ENCODE measurements at places on chromosomes 4 and X.

GRCh38 chr4:76943129-76943620 lies 6.4 kb upstream of the SEPTIN11 start:
- DNase-seq, result no peak

DNA sequence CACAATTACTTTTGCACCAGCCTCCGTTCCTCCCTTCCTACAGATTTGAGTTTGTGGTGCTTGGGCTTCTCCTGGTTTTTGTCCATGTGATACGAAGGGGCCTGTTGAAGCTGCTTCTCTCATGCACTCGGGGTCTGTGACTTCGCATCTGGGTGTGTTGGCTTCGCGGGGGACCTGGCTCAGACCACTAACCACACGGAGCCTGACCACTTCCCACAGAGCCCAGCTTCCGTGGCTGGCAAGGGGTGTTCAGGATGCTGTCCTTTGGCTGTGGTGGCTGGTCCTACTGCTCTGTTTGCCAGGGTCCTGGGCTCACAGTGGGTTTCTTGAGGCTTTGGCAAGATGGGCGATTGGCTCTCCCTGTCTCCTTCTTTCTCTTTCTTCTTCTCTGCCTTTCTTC lies 19.8 kb upstream of the XG start:
- no peak for DNase-seq

GRCh38 chr4:23485801-23486200 lies 404.0 kb downstream of the PPARGC1A start:
- no peak for DNase-seq

- DNase-seq, result no peak
Measured at GRCh38 chrX:107646735-107647134, 18.4 kb downstream of the PRPS1 start.

DNA sequence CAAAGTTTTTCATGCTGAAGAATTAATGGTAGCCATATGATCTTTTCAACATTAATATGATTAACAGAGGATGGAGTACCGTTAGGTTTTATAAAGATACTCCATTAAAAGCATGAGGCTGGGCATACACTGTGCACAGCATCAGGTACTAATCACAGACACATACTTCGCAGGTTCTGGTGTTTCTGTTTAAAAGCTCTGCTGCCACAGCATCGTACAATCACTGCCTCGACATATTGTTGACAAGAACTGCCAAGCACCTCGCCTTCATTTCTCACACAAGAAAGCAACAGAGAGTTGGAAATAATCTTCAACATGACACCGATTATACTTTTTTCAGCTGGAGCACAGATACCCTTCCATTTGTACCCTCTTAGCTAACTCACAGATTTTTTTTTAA lies 753.4 kb upstream of the FAM241A start:
- no peak for DNase-seq

DNA sequence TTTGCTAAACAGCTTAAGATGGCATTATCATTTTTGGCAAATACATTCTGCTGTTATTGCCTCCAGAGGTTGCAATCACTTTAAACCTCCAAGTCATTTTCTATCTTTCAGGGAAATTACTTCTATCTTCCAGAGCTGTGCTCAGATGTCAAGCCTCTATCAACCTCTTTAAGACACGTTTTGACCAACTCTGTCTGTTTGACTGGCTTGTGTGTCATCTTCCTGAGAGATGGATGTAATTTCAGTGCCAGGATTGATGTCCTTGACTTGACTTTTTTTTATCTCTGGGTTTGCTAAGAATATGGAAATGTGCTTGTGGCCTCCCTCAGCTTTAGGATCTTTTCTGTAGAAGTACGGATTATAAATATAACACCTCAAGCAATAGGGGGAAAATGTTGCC lies 263.4 kb downstream of the GLUD2 start:
- DNase-seq, result no peak

DNA sequence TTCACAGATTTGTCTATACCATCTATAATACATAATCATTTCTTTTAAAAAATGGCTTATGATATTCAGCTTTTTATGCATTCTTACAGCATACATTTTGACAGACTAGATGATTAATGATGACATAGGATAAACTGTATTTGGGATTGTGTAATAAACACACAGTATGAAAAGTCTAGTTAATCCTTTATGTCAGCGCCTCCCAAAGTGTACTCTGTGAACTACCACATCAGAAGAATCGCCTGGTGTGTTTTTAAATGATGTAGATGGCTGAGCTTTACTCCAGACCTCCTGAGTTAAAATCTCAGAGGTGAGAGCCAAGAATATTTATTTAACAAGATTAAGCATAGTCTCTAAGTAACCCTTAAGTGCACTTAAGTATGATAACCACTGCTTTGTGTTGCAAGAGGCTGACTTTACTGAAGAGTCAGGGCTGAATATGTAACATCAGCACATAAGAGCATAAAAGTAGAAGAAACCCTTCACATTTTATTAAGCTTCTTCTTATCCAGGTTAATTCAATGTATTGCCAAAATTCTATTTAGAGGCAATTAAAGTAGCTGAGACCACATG lies 104.2 kb downstream of the ANK2 start:
- DNase-seq, result peak; percentile 37

GRCh38 chrX:138723301-138723700 lies 11.8 kb upstream of the FGF13 start:
- DNase-seq, result no peak

DNA sequence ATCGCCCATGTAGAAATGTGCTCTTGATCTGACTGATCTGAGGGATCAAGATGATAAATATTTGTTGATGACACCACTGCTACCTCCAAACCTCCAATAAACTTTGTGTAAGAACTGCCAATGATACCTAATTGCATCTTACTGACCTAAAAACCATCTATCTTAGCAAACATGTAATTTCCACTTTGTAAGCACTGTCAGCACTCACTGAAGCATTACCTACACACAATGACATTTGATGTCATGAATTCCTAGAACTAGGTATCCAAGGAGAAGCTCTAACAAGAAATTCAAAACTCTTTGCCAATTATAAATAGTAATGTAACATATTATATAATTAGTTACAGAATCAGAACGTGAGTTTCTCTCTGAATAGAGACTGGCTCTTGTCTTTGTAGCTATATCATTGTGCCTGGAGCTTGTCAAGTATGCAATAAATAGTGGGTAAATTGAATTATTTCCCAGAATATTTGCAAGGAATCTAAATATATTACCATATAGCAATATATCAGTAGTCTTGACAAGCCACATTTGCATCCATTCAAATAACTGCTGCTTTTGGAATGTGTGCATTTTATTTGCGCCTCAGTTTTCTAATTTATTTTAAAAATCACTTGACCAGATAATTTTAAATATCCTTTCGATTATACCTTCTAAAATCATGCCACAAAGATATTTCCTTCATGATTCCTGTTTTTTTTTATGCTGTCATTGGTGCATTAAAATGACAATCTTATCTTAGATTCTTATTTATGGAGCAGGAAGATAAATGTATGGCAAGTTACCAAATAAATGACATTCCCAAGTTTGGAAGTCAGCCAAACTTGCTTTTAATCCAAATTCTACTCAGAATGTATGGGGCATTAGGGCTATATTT lies 232.3 kb upstream of the NEIL3 start:
- no peak for DNase-seq

GRCh38 chrX:73581002-73581628 lies 18.1 kb downstream of the CHIC1 start:
- no peak for DNase-seq

DNA sequence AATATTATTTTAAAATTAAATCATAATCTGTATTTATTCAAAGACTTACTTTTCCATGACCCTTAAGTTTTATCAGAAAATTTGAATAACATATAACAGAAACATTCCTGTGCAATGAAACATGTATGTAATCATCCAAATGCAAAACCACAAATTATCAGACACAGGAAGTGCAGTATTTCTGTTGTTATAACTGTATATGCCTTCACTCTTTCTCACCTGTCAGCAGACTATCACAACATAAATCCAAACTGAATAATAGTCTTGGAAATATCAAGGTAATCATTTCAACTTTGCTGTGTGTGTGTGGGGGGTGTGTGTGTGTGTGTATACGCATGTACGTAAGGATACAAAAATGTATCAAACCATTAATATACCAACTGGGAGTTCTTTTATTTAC lies 285.9 kb downstream of the SLC7A11 start:
- DNase-seq, result no peak

Data from Caco-2 (cell line).